ENCODE measurements at places on chromosomes 3 and 15. TPM values are rescaled to one million over a fixed set of nuclear protein-coding genes. Genes with fewer than 3 reads are reported as not detected.

MEF2A gene
- total RNA-seq: 63.4 TPM

CCR8 gene
- not detected for total RNA-seq

GATM gene
- 0.66 TPM for total RNA-seq

SLC27A2 gene
- total RNA-seq: not detected

NEK11 gene
- total RNA-seq: 4.1 TPM

CPNE9 gene
- not detected for total RNA-seq

COL8A1 gene
- total RNA-seq: 156 TPM

NEK10 gene
- total RNA-seq: 20.6 TPM

HTR3E gene
- not detected for total RNA-seq

PIERCE2 gene
- 1.6 TPM for total RNA-seq

PODXL2 gene
- total RNA-seq: 4.4 TPM

All from thoracic aorta endothelial cell (primary cell).